ENCODE measurements at places on chromosomes 7 and 10. TPM values are rescaled to one million over a fixed set of nuclear protein-coding genes. Genes with fewer than 3 reads are reported as not detected.

CPA2 gene
- 0.16 TPM for total RNA-seq

LIPM gene
- total RNA-seq: 32.8 TPM

HOGA1 gene
- 3.6 TPM for total RNA-seq

EFCAB10 gene
- not detected for total RNA-seq

SPDYE18 gene
- 1.7 TPM for total RNA-seq

NXPH1 gene
- total RNA-seq: not detected

CHN2 gene
- total RNA-seq: 2.6 TPM

LRRC17 gene
- total RNA-seq: 3.3 TPM
